ENCODE measurements at places on chromosomes 16 and 17.

DNA sequence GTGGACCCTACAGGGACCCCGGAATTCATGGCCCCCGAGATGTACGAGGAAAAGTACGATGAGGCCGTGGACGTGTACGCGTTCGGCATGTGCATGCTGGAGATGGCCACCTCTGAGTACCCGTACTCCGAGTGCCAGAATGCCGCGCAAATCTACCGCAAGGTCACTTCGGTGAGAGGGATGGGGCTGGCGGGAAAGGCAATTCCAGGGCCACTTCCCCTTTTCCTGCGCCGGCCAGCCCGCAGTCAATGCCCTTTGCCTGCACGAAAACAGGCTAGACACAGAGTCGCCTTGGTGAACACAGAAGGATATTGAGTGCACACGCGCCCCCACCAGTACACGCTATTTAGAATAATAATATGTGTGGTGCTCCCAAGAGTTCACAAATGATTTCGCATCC, 4.0 kb downstream of the WNK4 start:
- no peak for DNase-seq

GRCh38 chr16:3863587-3863986, 16.9 kb downstream of the CREBBP start:
- DNase-seq, result no peak

GRCh38 chr16:641326-642188, at the start of gene MCRIP2:
TSS of gene MCRIP2 (plus strand) at chr16:641828. CDS start at chr16:641992, 164 bp downstream.
- peak; percentile 92 for DNase-seq

DNA sequence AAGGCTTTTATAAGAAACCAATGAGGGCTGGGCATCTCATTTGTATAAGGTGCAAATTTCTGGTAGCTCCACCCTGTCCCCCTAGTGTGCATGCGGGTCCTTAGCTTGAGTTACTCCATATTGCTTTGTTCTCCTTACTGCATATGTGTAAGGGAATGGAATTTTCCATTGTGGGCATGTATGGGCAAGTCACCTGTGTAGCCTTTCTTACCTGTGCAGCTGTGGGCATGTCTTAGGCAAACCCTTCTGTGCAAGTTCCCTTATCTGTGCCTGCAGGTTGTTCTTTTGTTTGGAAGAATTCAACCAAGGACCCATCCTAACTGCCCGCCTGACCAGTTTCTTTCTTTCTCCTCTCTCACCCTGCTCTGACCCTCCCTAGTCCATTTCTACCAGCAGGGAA, 122.8 kb upstream of the HS3ST4 start:
- no peak for DNase-seq

- DNase-seq, result no peak
These were observed 92.4 kb downstream of the YPEL2 start for GRCh38 chr17:59423903-59424302.

DNA sequence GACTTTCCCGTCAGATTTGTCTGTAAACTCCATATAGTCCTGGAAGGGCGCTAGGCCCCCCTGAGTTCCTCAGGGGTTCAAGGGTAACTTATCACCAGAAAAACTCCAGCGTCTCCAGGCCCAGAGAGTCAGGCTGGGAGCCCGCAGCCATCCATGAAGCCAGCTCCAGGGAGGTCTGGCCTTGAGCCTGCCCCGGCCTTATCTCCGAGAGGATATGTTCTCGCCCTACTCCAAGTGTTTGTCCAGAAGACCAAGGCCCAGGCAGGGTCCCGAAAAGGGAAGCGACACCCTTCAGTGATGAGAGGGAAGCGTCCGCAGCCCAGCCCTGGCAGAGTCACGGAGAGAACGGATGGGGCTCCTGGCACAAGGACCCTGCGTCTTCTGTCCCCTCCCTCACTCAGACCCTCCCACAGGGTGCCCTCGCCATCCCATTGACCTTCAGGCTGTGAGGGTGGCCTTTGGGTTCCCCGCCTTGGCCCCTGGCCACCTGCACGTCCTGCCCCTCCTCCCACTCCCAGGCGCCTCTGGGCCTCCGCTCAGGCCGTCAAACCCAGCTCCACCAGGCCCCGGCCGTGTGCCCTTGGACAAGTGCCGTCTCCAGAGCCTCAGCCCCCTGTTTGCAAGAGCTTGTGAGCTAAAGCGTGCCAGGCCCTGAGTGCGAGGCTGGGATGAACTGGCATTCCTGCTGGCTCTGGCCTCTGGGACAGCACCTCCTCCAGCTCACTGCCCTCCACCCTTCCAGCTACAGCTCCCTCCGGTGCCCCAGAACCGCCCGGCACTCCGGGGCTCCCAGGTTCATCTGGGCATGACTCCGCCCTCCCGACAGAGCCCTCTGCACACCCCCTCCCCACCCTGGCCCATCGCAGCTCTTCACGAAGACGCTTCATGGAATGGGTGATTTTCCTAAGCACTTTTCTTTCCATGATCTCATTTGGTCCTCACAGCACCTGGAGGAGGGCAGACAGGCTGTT, 83.4 kb downstream of the ZDHHC7 start:
- no peak for DNase-seq

- DNase-seq, result no peak
These were observed 2.7 kb upstream of the GIP start for GRCh38 chr17:48970865-48971687.

GRCh38 chr16:67544329-67544841, 15.8 kb downstream of the RIPOR1 start:
- no peak for DNase-seq

DNA sequence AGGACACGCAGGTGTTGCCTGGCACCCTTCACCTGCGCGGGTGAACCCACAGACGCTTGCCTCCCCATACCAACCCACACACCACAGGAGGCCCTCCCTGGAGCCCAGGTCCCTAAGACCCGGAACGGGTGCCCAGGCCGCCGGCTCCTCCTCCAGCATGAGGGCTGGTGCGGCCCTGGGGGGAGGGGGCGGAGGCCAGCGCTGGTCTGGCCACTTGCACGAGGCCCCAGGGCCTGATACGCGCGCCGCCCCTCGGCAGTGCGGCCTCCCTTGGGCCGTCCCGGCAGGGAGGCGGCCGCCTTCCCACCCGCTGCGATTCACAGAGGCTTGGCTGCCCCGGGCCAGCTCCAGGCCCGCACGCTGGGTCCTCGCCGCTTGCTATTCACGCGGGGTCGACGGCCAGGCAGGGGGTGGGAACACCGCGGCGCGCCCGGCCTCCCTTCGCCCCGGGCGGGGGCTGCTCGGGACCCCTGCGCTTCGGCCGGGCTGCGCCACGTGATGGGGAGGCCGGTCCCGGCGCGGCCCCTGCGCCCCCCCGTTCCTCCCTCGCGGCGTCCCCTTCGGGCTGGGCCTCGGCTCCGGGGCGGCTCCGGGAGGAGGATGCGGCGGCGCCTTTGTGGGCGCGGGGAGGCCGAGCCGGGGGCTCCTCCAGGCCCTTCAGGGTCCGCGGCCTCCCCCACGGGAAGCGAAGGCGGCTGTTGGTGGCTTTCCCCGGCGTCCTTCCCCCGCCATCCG, 685 bp downstream of the FASN start:
- no peak for DNase-seq

DNA sequence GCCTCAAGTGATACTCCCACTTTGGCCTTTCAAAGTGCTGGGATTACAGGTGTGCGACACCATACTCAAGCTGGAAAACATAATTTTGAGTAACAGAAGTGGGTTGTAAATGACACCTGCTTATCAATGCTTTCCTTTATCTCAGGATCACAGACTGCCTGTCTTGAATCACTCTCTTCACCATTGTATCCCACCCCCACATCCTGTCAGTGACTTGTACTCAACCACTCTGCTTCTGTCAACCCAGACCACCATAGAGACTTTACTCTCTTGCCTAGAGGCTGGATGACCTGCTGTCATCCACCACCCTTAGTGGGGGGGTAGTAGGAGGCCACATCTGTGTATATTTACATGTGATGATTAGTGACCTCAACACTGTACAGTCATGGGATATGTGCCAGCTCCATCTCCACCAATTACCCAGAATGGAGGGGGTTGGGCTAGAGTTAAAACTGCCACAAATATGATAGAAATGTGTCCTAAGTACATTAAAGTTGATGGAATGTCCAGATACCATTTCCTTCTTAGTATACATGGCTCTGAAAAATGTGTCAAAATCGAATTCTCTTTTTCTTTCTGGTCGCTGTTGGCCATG, 338.7 kb downstream of the GRIN2A start:
- no peak for DNase-seq

DNA sequence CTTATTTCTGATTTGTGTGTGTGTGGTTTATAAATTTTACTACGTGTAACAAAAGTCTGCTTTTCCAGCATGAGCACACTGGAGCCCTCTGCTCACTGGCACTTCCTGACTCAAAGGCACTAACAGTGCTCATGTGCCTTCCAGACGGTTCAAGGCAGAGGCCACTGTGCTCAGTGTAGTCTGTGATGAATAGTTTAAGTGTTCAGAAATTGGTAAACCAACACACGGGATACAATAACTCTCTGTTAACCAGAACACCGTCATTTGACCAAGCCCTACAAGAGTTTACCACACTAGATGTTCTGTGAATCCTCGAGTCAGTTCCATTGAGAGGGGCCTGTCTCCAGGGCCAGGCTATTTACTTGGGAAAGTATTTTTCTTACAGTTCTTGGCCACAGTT, 191.9 kb downstream of the MRTFB start:
- no peak for DNase-seq

GRCh38 chr16:86854058-86854621, 275.8 kb downstream of the FOXL1 start:
- DNase-seq, result no peak

DNA sequence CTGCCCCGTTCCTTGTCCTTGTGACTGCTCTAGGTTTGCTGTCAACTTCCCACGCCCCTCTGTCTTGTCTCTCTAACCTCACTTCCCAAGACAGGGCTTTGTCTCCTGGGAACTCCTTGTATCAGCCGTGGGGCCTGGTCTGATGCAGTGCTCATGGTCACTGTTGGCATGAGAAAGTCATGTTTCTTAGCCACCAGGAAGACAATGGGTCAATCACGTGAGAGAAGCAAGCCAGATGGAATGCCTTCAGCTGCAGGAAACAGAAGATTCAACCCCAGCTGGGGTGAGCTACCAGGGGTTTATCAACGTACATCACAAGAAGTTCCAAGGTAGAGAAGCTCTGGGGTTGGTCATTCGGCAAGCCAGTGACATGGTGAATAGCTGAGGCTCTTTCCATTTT, 116.6 kb downstream of the IRF8 start:
- no peak for DNase-seq

- DNase-seq, result no peak
These were observed 12.0 kb upstream of the CD300A start for GRCh38 chr17:74454197-74455024.

GRCh38 chr17:59093702-59094231, 12.9 kb downstream of the TRIM37 start:
- DNase-seq, result no peak
